Central memory CD4-positive, alpha-beta T cell (primary cell): ENCODE measurements at places on chromosomes 5 and 9.

GRCh38 chr5:78661044-78661443 lies 12.5 kb upstream of the LHFPL2 start:
- DNase-seq, result no peak

DNA sequence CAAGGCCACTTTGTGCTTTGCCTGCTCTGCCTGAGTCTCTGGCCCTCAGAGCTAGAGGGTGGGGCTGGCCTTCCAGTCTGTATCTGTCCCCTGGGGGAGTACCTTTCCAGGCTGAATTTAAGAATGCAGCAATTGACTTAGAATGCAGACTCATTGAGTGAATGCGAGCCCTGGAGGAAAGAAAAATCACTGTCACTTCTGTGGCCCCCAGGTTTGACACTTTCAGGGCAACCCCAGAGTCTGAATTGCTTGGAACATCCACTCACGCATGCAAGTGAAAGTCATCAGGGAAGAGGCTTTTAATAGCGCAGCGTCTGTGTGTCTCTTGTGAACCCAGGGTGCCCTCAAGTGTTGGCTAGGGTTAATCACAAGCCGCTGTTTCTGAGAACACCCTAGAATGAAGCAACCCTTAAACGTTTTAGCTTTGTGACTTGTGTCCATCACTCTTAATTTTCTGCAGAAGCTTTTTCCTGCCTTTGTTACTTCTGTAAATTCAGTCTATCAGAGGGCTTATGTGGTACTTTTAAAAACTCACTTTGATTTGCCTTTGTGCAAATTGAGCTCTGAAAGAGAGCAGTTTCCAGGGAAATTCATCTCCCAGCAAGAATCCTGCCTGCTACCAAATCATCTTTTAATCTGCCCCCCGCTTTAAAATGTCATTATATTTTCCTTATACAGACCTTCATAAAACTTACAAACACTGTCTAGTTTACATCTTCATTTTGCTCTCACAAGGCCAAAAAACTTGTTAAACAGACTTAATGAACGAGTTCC lies 146.8 kb upstream of the IQGAP2 start:
- peak; percentile 58 for DNase-seq

DNA sequence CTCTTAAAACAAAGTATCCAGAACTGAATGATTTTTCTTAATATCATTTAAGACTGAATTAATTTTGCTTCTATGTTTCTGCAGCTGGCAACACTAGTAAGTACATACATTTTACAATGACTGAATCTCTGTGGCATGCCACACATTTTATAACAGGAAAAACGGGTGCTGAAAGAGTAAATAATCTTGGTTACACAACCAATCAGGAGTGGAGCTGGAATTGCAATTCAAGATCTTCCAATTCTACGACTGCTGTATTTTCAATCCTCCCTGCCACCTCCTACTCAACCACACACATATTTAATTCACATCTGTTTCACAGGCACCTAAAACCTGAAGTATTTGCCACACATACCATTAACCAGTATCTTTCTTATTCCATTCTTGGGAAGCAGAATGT lies 52.7 kb upstream of the NR5A1 start:
- DNase-seq, result no peak

GRCh38 chr5:153476767-153477166 lies 13.7 kb upstream of the GRIA1 start:
- DNase-seq, result no peak

- no peak for DNase-seq
Observed at GRCh38 chr9:128149001-128149701, at the start of gene LCN2. Gene LCN2 (plus strand): TSS chr9:128149453. CDS start chr9:128149526, 73 bp downstream.

DNA sequence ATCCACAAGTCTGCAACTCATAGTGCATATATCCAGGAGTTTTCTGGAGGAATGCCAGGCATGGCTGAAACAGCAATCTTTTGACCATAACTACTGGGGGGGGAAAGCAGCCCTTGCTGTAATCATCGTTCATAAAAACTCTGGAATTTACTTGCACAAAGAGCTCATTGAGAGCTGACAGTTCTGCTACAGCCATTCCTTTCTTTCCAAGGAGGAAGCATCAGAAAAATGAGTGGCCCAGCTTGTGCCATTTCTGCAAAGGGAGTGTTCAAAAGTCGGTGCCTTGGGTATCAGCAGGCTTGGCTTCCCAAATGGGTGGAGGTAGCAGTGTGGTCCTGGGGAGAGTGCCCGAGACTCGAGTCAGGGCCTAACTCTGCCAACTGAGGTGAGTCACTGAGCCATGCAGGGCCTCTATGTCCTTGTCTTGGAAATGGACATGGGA lies 101.5 kb downstream of the GCNT1 start:
- DNase-seq, result no peak

DNA sequence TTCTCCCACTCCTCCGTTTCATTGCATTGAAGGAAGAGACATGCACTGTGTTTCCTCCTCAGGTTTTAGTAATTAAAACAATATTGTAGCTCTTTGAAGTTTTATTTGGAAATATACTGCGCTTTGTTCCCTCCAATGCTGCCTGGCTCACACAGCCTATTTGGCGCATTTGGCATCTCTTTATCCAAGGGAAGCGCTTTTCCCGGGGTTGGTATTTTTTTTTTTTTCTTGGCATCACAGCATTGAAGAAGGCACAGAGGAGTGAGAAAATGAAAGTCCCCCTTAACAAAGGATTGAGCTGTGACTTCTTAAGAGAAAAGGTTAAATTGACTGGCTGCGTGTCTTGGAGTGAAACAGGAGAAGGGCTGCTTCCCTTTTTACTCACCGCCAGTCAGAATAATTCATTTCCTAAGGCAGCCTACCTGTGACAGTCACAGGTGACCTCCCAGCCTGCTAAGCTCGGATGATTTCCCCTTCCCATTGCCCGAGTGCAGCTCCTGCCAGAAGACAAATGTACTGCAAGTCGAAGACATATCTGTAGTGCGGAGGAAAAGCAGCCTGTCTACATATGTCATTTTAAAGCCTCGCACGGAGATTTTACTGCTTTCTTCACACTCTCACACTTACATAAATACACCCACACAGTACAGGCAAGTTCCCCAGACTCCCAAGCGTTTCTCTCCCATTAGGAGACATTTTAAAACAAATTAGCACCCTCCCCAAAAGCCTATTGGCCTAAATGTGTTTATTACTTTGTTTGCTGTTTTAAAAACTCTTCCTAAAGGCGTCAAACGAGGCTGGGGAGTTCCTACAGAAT lies 665.5 kb upstream of the ZNF608 start:
- no peak for DNase-seq

DNA sequence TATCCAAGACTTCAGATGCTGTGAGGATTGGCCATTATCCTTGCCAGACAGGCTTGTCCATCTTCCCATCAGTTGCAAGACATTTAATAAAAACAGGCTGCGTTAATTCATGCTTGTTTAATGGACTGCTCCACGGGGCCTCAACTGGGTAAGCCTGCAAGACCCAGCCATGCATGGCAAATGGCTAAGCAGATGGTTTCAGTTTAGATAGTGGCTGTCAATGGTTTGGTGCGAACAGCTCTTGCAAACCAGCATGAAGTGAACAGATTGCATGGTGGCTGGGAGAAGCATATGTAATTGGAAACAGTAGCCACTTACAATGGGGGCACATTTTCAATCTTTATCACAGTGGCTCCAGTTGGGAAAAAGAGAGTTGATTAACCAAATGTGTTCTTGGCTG lies 628.2 kb upstream of the KLF4 start:
- DNase-seq, result no peak

GRCh38 chr5:36360307-36360706 lies 58.6 kb upstream of the RANBP3L start:
- DNase-seq, result no peak

- no peak for DNase-seq
Observed at GRCh38 chr5:131256507-131256823, 7.4 kb upstream of the CDC42SE2 start.

GRCh38 chr9:89154651-89155336 lies 23.8 kb downstream of the SHC3 start:
- DNase-seq, result no peak

DNA sequence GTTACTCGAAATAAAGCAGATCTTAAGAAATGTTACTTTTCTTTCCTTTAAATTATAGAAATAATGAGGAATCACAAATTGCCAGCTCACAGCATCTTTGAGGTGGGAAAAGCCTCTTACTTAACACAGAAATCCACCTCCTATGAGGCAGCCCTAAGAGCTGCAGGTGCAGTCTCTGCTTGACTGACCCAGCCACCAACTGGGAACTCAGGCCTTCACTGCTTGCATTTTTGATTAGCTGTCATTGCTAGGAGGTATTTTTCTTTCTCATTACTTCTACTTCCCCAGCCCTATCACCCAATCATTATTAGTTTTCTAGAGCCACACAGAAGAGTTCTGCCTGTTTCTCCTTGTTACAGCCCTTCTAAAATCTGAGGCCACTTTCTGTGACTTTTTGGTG lies 416.5 kb upstream of the KLF4 start:
- DNase-seq, result no peak

DNA sequence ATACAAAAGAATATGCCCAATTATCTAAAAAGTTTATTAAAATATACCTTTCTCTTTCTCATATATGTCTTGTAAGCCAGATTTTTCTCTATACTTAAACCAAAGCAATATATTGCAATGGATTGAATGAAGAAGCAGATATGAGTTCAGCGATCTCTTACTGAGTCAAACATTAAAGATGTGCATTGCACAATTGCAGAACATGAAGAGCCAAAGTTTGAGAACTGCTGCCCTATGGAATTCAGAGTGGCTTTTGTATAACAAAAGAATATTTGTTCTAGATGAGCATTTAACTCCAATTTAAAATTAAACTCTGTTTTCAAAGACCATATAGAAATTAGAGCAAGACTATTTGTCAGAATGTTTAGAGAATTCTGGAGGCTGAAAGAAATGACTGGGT lies 519.0 kb upstream of the DAB2 start:
- no peak for DNase-seq

DNA sequence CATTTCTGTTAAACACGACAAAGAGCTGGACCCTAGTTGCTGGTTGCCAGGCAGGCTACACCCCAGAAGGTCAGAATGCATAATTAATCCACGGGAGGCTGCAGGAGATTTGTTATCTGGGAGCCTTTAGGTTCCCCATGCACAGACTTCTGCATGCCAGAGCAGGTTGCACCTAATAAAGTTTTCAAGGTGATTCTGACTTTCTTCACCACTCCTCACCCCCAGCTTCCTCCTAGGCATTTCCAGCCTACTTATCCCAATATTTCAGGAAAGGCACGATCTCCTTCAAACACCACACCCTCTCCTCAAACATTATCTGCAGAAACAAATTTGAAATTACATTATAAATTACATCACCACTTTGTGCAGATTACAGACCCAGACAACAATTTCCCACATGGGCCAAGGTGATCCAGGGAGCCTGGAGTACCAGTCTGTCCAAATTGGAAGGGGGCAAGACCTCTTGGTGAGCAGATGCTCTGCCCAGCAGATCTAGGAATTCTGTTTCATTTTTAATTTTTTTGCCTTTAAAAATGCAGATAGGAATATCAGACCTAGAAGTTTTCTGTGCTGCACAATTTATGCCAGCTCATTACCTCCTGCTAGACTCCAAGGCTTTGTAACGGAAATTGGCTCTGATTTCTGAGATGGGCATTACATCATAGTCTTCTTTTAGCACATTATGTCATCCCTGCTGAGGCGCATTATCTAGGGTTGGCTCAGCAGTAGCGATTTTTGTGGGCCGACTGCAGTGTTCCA lies 363.4 kb upstream of the SLC30A5 start:
- DNase-seq, result no peak
